Amygdala (tissue), 56 donors: ENCODE measurements at places on chromosomes 3 and 15.

DNA sequence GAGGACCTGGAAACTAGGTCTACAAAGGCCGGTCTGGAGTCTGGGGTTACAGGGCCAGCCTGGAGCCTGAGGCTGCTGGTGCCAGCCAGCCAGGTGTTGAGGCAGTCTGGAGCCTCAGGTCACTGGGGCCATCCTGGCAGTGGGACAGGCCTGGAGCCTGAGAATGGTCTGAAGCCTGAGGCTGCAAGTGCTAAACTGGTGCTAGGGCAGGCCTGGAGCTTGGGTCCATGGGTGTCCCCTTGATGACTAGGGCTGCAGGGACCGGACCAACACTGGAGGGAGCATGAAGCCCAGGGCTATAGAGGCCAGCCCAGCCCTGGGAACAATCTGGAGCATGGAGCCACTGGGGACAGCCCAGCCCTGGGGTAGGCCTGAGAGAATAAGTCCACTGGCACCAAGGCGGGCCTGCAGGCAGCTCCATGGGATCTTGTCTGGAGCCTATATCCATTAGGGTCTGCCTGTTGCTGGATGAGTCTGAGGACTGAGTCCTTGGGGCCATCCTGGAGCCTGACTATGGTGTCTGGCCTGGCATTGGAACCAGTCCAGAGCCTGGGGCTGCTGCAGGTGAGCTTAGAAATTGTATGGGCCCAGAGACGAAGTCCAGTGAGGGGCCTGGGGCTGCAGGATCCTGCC, 101.9 kb downstream of the GLDN start:
- no peak for DNase-seq

DNA sequence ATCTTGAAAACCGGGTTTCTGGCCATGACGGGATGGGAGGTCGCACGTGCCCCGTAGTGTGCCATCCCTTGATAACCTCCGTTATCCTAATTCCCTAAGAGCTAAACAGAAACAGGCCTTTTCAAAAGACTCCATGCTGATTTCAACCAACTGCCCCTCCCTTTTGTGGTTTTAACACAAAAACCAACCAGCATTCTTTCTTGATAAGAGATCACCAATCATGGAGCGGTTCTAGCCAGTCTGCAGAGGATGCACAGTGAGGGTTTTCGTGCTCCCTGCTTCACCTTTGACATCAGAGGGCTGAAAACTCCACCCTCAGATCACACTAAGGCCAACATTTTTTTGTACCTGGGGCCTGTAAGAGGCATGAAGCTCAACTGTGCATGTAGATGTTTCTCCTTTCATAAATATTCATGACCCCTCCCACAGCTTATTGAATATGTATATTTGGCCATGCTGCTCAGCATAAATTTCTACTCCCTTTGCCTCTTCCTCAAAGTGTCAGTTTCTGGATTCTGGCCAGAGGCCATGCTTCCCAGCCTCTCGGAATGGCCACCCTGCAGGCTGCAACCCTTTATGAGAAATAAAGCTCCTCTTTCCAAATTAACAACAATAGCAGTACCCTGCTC, 41.3 kb downstream of the FAM3D start:
- no peak for DNase-seq

- no peak for DNase-seq
These were observed 806.5 kb downstream of the OTOL1 start for GRCh38 chr3:162302983-162303624.

DNA sequence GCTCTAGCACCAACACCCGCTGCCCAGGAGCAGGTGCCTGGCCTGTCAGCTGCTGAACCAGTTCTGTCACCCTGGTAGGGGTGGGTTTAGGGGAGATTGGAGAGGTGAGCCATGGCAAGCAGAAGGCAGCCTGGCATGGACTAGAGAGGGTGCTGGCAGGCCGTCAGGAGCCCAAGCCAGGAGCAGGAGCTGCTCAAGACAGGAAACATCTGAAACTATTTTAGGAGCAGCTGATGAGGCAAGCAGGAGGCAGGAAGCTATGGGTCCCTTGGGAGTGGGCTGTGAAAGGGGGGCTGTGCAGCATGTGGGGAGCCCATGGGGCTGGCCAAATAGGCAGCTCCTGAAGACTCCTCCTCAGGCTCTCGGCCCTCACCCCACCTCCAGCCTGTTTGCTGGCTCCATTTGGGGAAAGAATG, 2.3 kb downstream of the INKA1 start:
- no peak for DNase-seq

- no peak for DNase-seq
These were observed 30.9 kb downstream of the CBLB start for GRCh38 chr3:105837947-105838346.

DNA sequence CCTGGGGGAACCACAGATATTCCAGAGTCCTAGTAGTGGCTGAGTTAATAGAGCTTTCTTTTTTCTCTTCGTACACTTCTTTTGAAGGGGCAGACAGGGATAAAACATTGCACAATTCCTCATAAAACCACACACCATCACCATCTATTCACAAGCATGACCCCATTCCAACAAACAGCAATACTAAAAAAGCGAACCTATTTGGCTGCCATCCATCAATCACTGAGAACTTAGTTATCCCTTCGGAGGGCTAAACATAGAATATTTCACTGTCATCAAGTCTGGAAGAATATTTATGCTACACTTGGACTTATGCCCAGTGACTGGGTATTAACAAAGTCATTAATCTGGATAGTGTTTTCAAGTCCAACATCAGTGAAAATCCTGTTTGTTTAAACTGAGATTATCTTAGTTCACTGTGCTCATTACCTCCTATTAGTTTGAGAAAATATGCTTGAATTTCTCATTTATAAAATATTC, 80.3 kb upstream of the PRTG start:
- DNase-seq = no peak

DNA sequence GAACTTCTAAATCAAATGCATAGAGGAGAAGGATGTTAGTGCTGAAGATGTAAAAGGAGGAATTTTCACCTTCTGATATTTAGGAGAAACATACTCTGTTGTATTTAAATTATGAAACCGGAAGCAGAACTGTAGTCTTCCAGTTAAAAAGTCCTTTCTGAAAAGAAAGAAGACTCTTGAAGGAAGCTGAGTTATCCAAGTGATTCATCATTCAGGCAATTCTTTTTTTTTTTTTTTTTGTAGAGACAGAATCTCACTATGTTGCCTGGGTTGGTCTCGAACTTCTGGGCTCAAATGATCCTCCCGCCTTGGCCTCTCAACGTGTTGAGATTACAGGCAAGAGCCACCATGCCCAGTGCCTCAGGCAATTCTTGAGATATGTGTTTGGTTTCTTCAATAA, 424.8 kb upstream of the TPM1 start:
- DNase-seq = no peak

DNA sequence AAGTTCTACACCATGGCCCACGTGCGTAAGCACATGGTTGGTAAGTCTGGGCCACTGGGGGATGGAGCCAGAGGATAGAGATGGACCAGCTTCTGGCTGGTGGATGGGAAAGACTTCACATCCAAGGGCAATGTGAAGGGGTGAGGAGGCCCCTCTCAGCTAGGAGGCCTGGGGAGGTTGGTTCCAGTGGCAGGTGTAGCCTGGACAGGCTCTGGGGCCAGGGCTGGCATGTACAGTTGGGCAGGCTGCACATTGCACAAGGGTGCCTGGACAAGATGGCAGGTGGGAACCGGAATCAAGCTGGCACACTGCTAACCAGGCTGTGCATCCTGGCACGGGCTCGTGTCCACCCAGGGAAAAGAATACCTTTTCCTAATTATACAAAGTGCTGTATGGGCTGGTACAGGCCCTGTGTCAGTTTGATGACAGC, 8.1 kb downstream of the ZBTB47 start:
- DNase-seq = no peak

DNA sequence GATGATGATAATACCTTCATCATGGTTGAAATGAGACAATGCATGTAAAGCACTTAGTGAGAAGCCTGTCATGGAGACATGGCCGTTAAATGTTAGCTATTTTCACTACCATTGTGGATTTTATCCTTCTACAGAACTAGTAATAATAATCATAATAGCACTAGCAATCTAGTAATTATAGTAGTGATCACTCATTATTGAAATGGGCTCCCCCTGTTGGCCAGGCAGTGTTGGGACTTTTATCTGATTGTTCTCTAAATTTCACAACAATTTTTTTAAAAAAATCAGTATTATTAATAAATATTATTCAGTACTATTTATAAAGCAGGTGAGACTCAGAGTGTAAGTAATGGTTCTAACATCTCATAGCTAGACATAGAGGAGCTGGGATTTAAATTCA, 396.3 kb downstream of the IL5RA start:
- DNase-seq = no peak

DNA sequence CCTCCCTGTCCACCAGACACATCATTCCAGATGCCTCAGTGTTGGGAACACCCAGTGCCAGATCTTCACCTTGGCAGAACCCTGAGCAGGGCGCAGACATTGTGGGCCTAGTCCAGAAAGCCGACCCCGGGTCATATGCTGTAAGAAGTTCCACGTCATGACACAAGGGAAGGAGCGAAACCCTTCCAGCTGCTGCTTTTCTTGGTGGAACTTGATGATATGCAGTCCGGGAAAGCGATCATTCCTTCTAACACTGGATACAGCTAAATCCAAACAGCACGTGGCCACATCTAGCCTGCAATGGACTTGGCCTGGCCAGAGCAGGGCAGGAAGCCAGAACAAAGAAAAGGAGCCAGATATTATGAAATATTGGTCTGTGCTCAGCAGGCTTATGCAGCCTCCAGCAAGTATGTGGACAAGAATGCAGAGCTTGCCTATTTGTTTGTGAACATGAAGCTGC, 22.0 kb downstream of the GASK1A start:
- DNase-seq = no peak

DNA sequence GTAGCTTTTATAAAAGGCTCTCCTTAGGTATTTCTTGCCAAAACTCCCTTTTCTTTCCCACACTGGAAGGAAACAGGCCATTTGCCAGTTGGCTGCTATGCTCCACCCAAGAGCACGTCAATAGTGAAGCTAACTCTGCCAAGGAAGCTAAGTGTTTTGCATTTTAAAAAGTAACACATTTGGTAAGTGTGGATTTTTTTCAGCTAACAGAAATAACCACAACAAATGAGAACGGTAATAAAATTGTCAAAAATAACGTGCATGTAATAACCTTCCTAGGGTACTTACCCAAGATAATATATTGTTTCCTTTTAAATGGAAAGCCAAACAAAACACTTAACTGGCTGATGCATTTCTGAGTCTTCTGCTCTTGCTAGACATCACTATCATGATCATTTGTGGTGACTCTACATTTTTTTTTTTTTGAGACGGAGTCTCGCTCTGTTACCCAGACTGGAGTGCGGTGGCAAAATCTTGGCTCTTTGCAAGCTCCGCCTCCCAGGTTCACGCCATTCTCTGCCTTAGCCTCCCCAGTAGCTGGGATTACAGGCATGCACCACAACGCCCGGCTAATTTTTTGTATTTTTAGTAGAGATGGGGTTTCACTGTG, 4.6 kb downstream of the DPP8 start:
- DNase-seq = no peak

DNA sequence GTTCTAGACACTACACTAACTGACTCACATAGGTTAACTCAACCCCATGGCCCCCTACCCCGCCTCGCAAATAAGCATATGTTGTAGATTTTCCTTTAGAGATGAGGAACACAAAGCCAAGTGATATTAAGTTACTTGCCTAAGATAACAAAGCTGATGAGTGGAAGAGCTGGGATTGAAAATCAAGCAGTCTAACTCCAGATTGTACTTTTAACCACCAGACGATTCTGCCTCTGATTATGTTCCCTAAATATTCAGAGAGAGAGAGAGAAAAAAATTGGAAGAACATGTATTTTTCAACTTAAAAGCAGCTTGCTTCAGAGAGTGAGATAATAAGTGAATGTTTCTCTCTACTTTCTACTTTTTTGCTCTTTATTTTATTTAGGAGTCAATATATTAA, 66.9 kb upstream of the THBS1 start:
- no peak for DNase-seq

GRCh38 chr3:150094150-150094933, 123.6 kb upstream of the PFN2 start:
- no peak for DNase-seq

- DNase-seq = no peak
These were observed 14.9 kb downstream of the C3orf33 start for GRCh38 chr3:155791190-155791589.

DNA sequence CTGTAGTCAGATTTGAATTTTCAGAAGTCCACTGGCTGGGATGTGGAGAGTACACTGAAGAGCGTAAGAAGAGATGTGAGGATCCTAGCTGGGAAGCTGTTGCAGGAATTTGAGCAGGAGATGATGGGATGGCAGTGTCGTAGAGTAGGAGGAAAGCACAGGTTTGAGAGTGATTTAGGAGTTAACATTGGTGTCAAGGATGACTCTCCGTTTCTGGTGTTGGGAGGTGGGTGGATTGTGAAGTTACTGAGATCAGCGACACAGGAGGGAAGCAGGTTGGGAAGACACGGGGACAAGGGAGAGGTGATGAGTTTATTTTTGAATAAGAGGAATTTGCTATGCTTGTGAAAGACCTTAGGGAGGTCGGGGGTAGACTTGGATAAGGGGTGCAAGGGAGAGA, 434.2 kb upstream of the TPM1 start:
- DNase-seq = no peak

DNA sequence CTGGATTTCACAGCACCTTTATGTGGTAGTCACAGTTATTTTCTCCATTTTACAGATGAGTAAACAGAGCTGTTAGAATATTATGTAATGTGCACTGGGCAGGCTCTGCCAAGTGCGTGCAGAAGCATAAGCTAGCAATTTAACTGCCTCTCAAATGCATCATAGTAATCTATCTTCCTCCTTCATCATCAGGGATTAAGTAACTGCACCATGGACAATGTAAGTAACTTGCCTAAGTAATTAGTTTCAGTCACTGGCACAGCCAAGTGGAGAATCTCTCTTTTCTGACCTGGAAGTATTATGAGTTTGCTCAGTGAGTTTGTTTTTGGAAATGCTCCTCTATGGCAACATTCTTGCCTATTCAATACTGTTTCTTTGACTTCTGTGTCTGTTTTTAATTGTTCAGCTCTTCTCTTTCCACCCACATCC, 260.5 kb downstream of the PTPRG start:
- no peak for DNase-seq

GRCh38 chr3:111068574-111068973, 3.0 kb upstream of the NECTIN3 start:
- DNase-seq = no peak
